ENCODE measurements at places on chromosomes 12 and 14. TPM values are rescaled to one million over a fixed set of nuclear protein-coding genes. Genes with fewer than 3 reads are reported as not detected.

The ASIC1 gene
- total RNA-seq: not detected

GRCh38 chr14:100246809-100247428, 8.0 kb downstream of the YY1 start:
- H3K36me3 ChIP-seq: no peaks in the 10 kb centered on the region
- H3K27me3 ChIP-seq: no peaks in the 10 kb centered on the region

DNA sequence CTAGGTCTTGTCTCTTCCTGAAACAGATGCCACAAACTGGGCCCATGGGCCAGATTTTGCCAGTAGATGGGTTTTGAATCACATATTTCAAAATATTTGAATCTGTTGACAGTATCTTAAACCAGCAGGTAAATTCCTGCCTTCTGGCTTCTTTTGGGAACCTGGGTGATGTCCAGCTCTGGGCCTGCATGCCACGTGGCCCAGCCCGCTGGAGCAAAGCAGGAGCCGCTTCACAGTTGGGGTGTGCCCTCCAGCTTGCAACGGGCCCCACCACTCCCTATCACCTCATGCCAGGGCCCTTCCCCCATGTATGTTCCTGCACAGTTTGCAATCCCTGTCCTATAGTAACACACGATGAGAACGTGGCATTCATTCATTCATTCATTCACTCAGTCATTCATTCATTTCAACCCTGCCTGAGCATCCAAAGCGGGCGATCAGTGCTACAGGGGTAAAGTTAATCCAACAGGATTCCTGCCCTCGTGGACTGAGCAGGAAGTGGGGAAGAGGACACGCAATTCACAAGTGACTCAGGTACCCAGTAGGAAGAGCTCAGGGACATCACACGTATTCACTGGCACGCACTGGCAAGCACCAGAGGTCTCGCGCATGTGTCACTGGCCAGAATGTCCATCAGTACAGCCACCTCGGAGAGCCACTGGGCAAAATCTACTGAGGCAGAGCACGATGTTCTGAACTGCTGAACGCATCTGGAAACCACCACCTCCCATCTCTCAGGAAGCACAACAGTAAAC, 27.8 kb downstream of the SCARB1 start:
- H3K36me3 ChIP-seq: no peaks in the 10 kb centered on the region
- H3K4me3 ChIP-seq: no peak overlapping the region

The FAM186B gene
- 0.21 TPM for total RNA-seq

The PITPNM2 gene
- total RNA-seq: 6.8 TPM

DNA sequence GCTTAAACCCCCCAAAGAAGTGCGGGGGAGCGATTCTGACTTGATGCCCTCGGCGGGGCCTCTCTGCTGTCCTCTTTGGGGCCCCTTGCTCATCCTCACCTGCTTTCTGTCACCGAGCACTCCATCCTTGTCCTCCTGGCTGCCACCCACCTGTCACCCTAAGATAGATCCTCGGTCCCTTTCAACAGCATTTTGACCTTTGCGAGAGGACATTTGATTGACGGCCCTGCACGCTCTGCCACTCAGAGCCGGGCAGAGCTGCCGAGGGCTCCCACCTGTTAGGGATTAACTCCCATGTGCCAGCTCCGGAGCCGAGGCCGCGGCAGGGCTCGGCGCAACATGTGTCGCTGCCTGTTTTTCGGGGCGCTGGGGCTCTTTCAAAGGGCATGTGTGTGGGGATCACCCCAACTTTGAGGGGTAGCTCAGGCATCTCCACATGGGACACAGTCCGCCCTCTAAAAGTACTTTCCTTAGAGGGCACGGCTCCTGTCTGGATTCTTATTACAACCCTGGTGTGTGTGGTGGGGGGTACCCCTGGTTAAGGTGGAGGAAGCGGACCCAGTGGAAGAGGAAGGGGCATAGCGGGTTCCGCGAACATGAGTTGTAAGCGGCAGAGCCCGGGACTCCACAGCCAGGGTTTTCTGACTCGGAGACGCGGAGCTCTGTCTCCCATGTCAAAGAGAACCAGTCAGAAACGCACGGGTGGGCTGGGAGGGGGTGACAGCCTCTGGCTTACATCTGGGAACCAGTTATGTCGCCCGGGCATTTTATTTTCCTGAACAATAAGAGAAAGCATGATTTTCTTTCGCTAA, 811 bp upstream of the MEG3 start:
- peak overlapping the region; percentile 32 for H3K4me3 ChIP-seq
- H3K4me1 ChIP-seq: no peaks in the 10 kb centered on the region
- no peak for DNase-seq
- no peaks in the 10 kb centered on the region for H3K36me3 ChIP-seq
- H3K27ac ChIP-seq: no peak overlapping the region
